Activated CD8-positive, alpha-beta memory T cell treated with anti-CD3 and anti-CD28 coated beads for 4 hours (primary cell): ENCODE measurements at places on chromosomes 2 and 18.

DNA sequence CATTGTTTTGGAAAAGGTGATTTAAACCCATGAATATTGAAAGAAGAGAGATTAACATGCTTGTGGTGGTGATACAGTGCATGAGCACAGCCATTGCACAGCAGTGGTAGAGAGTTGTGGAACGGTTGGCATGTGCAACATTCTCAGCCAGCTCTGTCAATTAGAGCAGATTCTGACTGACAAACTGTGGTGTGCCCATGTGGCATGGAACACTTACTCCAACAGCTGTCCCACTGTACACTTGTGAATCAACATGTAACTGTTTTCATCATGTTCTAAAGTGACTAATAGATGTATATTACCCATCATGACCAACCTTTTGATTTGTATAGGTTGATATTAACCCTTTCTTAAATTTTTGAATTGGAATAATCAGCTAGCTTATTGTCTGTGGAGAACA is 55.6 kb downstream of the PKP4 start:
- DNase-seq = no peak

DNA sequence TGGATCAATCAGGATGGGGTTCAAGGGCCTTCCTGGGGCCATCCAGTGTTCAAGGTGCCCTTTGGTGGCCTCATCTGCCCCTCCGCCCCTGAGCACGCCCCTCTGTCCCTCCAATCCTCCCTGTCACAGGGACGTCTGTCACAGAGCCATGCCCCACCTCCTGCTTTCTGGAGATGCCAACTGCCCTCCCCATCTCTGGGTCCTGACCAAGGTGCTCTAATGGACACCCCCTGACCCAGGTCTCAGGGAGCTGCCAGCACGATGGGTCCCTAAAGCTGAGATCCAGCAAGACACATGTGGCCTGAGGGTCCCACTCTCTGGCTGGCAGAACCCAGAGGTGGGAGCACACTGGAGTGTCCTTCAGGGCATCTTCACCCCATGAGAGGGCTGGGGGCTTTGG is 2.1 kb upstream of the TEKT4 start:
- DNase-seq = no peak

- no peak for DNase-seq
Measured at GRCh38 chr18:615092-615521, 18.3 kb downstream of the CLUL1 start.

DNA sequence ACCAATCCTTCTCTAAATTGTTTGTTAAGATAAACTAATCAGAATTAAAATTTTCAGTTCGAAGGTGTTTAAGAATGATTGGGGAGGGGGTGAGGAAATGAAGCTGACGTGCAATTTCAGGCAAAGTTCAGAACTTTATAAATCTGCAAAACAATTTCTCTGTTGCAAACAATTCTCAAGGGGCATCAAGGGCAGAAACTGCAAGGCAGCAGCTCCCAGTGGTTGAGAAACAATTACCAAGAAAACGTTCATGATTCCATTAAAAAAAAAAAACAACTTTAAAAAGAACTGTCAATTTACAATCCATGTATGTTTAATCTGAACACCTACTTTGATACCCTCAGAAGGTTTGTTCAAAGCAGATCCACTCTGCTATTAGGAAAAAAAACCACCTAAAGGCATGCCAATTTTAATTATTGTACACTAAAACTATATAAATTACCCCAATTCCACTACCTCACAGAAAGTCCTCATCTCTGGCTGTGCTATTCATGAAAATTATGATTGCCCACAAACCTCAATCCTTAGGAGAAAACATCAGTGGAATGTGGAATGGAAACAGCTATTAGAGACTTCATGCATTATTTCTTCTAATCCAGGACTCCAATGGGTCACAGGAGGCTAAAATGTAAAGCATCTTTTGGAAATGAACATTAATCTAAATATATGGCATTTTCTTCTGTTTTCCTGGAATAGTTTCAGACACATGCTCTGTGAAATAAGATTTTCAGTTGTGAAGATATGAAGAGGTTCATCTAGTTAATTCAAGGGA is 119.9 kb upstream of the ACVR1C start:
- DNase-seq = no peak

GRCh38 chr18:59867337-59868104 is 32.3 kb upstream of the PMAIP1 start:
- DNase-seq = no peak

GRCh38 chr2:134301099-134301927 is 47.4 kb downstream of the MGAT5 start:
- DNase-seq = no peak
